ENCODE measurements at places on chromosomes 5 and 9.

- DNase-seq = no peak
These were observed 3.0 kb upstream of the ERGIC1 start for GRCh38 chr5:172830876-172831662.

DNA sequence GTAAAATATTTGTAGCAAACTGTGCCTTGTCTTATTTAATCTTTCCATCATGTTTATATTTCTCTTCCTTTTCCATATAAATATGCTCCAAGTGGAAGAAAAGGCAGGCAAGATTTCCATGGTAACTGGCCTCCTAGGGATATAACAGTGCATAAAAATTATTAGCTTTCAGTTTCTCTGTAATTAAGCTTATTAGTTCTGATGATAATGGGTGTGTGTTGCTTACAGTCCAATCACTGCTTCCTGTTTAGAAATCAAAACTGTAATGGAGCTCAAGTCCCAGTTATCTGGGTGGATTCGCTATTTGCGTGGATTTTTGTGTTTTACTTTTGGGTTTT, 213.0 kb downstream of the PJA2 start:
- no peak for DNase-seq

DNA sequence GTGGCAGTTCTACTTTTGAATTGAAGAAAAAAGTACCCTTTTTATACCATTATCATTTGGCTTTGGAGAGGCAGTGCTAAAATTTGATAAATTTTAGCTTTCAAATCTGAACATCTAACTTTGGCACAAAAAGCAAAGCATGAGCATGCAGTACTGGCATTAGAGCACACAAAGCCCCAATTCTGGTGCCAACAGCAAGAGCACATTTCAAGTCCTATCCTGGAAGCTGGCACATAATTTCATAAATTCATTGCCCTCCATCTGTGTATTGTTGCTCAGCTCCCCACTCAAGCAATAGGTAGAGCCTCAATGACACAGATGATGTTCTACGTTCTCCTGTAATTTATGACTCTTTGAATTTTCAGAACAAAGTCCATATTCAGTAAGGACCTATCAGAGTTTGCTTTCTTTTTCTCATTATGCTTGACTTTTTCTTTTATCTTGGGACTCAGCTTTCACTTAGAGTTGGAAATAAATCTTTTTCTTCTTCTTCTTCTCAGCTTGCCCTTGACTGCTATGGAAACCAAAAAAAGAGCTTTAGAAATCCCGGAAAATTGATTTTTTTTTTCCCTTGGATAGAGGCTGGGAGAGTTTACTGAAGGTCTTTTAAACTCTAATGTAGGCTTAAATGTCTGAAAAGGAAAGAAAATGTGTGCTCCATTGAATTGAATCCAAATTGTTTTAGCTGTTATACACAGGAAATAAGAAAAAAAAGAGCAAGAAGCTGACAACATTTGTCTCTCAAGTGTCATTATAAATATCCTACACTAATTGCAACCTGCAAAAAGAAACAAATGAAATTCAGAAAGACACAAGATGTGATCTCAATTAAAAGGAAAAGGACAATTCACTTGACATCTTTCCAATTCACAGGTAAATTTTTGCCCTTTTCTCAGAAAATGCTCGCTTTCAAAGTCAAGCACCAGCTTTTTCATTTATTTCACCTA, 380.8 kb upstream of the CDH18 start:
- DNase-seq = no peak

GRCh38 chr5:98768160-98768959, 5.1 kb upstream of the RGMB start:
- DNase-seq = peak; percentile 70

GRCh38 chr9:78982849-78983248, 588.9 kb upstream of the TLE4 start:
- no peak for DNase-seq

DNA sequence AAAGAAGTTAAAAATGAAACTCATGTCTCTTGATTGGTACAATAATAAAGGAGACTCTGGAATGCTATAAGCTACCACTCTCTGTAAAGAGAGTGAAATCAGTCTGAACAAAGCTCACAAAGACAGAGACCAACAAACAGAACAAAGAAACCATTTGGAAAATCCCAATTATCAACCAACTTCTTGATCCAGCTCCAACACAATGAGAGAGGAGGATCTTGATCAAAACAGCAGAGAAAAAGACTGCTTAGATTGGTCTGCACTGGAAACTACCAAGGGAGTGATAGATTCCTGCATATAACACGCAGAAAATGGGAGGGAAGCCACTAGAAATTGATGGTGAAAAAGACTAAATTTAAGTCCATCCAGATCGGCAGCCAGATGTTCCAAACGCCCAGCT, 23.1 kb upstream of the RNF38 start:
- no peak for DNase-seq

DNA sequence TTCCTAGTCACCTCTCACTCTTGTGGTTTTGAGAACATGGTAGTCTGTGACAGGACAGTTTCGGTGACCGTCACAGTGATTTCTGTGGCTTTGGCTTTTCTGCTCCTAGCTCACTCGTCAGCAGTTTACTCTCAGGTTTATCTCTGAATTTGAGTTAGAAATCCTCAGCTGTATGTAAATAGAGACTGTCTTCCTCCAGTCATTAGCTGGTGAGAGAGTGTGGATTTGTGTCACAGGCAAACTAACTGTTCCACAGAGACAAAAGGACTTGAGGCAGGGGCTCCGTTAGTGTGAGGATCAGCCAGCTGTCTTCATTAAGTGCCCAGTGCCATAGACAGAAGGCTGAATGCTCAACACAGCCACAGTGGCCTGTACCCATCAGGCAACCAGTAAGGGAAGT, 131.4 kb downstream of the CD180 start:
- DNase-seq = no peak

GRCh38 chr5:2282034-2282690, 399.4 kb upstream of the IRX4 start:
- no peak for DNase-seq

GRCh38 chr5:40001796-40002195, 577.0 kb upstream of the DAB2 start:
- DNase-seq = no peak

- no peak for DNase-seq
These were observed 175.2 kb downstream of the GAS1 start for GRCh38 chr9:86771941-86772634.

DNA sequence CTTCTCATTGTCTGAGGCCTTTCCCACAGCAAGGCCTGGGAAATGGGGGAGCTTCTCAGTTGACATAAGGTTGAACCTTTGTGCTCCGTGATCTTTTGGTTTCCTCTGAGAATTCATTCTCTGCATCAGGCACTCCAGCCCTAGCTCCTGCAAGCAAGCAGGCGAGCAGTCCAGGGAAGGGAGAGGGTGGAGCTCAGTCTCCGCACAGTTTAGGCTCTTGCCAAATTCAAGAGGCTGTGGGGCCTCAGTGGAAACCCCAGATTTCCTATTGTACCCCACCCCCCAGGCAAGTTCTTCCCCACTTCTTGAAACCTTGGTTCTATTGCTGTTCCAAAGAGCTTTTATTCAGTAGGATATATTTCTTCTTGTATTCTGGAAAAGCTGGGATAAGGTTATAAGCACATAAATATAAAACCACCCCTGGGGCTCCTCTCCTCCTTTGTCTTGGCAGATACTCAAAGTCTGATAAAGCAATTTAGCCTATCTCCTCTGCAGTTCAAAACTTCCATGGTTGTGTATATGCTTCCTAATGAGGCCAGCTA, 147.2 kb downstream of the PDZD2 start:
- DNase-seq = no peak

- DNase-seq = no peak
These were observed 24.9 kb downstream of the ARHGEF37 start for GRCh38 chr5:149605998-149606724.

GRCh38 chr5:176743868-176744583, 66.3 kb upstream of the UNC5A start:
- DNase-seq = no peak

- no peak for DNase-seq
These were observed 57.4 kb downstream of the NRG2 start for GRCh38 chr5:139985733-139986132.

- DNase-seq = no peak
These were observed 46.8 kb downstream of the CYLC2 start for GRCh38 chr9:103041961-103042360.

DNA sequence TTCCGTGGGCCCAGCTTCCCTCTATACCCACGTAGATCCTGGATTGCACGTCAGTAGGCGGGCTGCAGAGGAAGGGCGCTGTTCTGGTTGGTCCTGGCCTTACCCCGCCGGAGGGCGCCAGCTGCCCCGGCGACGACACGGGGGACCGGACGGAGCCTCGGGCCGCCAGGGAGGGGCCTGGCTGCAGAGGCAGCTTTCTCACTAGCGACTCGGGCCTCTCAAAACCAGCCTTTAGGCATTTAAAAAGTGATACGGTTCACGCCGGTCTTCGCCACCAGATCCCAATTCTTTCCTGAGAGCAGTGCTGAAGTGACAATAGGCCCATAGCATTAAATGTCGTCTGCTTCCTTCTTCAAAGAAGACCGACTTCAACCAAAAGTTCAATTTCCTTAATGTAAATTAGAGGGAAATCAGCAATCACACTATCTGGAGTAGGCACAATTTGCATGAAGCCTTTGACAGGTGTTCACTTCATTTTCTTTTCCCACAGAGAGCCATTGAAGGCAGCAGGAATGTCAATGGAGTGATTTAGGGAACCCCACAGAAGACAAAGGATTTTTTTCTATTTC, 17.6 kb upstream of the UBE2D2 start:
- peak; percentile 68 for DNase-seq

- DNase-seq = no peak
These were observed 4.8 kb downstream of the IRF1 start for GRCh38 chr5:132485641-132486317.

- DNase-seq = no peak
These were observed 181.9 kb downstream of the ESM1 start for GRCh38 chr5:54803471-54804011.

GRCh38 chr5:178632285-178632684, 5.4 kb upstream of the CLK4 start:
- no peak for DNase-seq

GRCh38 chr9:89432986-89433530, 64.9 kb downstream of the SEMA4D start:
- DNase-seq = no peak

- DNase-seq = no peak
These were observed 28.0 kb upstream of the SH3RF2 start for GRCh38 chr5:145908206-145908960.

DNA sequence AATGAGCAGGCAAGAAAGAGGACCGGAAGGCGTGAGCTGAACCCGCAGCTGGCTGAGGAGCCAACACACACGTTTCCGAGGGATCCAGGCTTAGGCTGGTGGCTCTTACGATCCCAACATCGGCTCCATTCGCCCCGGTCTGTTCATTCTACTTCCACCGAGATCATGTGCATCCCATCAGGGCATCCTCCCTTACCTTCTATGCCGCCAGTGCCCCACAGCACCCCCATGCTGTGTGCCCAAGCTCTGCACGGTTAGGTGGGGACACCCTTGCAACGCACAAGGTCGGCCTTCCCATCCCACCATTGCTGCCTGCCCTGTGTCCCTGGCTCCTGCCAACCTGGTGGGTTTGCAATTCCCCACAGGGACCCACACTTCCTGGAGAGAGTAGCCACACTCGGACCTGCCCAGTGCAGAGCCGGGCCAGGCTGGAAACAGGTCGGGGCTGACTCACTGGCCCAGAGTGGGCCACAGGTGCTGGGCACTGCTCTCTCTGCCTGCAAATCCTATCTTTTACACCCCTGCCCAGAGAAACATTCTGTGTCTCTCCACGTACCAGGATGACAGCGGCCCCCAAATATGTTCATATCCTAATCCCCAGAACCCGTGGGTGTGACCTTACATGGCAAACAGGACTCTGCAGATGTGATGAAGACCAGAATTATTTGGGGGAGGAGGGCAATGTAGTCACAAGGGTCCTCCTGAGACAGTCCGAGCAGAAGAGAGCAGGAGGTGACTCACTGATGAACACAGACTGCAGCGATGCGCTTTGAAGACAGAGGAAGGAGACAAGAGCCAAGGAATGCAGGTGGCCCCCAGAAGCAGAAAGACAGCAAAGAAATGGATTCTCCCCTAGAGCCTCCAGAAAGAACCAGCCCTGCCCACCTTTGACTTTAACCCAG, 182.2 kb downstream of the AUH start:
- no peak for DNase-seq

DNA sequence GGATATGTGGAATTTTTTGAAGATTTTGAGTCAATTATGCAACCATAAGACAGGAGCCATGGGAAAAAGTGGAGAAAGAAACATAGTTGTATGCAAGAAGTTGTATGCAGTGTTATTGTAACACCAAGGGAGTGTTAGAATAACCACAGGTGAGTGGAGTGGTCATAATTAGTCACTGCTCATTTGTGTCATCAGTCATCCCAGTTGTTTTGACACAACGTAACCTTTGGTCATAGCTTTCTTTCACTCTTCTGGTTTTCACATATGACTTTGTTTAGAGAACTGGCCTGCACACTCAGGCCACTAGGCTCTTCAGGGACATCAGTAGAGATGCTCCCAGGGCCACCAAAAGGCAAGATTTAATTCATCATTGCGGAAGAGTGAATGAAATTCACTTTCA, 158.7 kb upstream of the HMHB1 start:
- no peak for DNase-seq

DNA sequence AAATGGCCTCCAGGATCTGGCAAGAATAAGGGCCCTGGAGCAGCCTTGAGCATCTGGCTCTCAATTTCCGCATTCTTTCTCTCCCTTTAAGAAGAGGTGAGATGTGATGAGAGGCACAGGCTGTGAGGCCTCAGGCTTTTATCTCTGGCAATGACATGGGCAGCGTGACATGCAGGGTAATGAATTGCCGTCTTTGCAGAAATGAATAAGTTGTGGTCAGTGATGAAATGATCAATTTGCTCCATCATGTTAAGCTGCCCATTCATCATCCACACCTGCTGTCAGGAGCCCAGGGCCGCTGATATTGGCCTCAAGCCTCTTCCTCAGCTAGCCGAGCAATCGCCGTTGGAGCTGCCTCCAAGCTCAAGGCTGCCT, 265.3 kb downstream of the TRIM32 start:
- no peak for DNase-seq

DNA sequence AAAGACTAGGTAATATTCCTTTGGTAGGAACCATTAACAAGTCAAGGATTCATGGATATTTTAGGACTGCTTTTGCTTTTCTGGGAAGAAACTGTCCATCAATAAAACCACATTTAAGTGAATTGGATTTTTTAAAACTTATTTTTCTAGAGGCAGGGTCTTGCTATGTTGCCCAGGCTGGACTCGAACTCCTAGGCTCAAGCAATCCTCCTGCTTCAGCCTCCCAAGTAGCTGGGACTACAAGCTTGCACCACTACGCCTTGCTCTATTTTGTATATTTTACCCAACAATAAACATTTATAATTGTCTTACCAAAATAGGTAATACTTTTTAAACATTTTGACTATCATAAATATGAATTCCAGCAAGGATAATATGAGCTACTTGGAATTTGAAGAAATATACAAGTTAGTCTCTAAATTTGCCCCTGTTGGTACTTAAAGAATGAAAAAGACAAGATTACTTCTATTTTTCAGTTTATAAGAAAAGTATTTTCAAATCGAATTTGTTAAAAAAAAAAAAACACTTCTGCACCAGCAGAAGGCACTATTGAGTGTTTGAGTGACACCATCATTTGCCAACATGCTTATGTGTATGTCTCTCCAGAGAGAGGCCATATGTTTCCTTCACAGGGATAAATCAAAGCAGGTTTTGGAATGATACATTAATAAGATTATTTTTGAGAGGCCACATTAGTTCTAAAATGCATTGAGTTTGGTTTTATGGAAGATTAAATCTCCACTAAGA, 60.0 kb upstream of the CARTPT start:
- DNase-seq = no peak

GRCh38 chr9:77856615-77857014, 175.0 kb downstream of the GNAQ start:
- DNase-seq = no peak
